LNCaP clone FGC (cell line): ENCODE measurements at places on chromosomes 7 and 10.
A peak's percentile ranks its signal among the peaks of the same experiment; 100 is the strongest.

DNA sequence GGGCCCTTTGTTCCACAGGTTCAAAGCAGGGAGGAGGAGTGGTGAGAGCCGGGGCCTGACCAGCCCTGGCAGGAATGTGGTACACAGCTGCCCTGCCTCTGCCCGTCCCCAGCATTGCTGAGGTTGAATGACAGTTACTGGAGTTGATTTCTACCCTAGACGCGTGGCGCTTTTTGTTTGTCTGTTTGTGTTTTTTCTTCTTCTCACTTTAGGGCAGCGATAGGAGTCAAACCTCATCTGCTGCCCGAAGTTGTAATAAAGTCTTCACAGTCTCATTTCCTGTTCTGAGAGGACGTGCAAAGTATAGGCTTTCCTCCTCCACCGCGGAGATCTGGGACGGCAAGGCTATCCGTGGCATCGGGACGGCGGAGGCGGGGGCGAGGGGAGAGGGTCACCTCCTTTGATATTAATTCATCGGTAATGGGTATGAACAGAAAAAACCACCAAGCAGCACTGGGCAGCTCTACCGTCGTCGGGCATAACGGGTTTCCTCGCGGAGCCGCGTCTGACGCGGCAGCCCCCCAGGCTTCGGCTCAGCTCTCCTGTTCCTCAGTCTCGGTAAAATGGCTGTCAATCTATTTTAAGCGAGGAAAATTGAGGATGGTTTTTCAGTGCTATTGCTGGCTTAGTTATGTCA, 160.8 kb downstream of the LRMDA start:
- no peak for DNase-seq

DNA sequence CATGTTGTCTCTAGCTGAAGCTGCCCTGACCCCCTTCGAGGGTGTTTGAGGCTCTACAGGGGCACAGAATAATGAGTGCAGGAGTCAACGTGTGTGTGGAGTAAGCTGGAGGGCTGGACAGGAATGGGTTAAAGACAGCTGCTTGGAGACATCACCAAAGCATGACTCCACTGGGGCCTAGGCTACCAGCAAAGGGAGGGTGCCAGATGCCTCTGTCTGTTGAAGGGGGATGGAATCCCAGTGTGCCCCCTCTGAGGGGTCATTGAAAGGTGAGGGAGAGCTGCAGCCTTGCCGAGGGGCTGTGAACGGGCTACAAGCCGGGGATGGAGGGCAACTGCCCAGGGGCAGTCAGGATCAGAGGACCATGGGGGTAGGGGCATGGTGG, 51.7 kb upstream of the PODXL start:
- no peak for DNase-seq

- no peak for DNase-seq
Measured at GRCh38 chr10:88616250-88616977, 29.9 kb downstream of the LIPJ start.

- DNase-seq: no peak
Measured at GRCh38 chr7:150400788-150401423, 21.8 kb downstream of the ZNF775 start.

- DNase-seq: no peak
Measured at GRCh38 chr10:67036808-67037207, 111.0 kb downstream of the LRRTM3 start.

DNA sequence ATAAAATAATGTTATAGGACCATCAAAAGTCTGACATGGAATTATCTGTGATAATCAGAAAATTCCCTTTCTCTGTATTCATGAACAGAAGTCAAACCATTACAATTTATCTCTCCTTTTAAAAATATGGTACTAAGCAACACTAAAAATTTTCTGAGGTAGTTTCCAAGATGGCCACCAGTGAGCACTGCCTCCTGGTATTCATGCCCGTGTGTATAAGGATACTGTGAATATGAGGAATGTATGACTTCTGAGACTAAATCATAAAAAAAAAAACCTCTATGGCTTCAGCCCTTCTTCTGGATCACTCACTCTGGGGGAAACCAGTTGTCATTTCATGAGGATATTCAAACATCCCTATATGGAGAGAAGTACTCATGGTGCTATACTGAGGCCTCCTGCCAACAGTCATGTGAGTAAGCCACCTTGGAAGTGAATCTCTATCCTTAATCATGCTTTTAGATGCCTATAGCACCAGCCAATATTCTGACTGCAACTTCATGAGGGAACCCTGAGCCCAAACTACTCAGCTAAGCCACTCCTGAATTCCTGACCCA, 41.1 kb downstream of the SIRT1 start:
- no peak for DNase-seq

GRCh38 chr10:72875250-72876055, 18.1 kb upstream of the OIT3 start:
- DNase-seq: peak; percentile 43

GRCh38 chr10:117457071-117457810, 82.0 kb upstream of the PDZD8 start:
- no peak for DNase-seq

DNA sequence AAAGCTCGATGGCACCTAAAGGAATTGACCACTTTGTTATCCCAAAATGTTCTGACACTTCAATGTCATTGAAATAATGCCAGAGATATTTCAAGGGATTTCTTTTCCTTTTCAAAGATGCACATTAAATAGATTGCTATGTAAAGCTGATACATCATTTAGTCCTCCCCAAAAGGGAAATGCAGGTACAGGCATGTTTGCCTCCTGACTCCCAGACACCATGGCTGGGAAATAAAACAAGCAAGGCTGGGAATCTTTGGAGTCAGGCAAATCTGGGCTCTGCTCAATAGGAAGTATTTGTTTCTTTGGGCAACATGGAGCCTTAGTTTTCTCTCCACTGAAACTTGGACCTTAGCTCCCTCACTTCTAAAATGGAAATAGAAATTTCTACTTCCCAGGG, 230.8 kb upstream of the LRRTM3 start:
- no peak for DNase-seq

- no peak for DNase-seq
Measured at GRCh38 chr10:51522858-51523257, 176.5 kb downstream of the CSTF2T start.

GRCh38 chr10:130246113-130246512, 109.9 kb downstream of the GLRX3 start:
- no peak for DNase-seq

DNA sequence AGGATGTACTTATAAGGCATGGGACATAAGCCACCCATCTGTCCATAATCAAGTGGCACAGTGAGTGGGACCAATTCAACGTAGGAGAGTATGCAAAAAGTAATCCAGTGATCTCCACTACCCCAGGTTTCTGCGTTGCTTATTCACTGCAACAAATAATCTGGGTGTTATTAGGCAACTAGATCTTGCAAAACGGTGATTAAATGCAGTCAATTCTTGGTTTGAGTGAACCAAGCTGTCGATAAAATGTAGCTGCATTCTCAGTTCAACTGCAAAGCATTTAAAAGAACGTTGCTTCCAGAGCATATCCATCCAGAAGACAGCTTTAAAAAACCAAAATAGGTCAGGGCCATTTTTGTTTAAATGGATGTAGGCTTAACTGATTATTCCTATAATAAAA, 5.0 kb downstream of the LSMEM1 start:
- no peak for DNase-seq

GRCh38 chr10:98950106-98950505, 285.5 kb downstream of the HPSE2 start:
- DNase-seq: no peak

- no peak for DNase-seq
Measured at GRCh38 chr7:5334671-5335070, 51.9 kb downstream of the SLC29A4 start.

DNA sequence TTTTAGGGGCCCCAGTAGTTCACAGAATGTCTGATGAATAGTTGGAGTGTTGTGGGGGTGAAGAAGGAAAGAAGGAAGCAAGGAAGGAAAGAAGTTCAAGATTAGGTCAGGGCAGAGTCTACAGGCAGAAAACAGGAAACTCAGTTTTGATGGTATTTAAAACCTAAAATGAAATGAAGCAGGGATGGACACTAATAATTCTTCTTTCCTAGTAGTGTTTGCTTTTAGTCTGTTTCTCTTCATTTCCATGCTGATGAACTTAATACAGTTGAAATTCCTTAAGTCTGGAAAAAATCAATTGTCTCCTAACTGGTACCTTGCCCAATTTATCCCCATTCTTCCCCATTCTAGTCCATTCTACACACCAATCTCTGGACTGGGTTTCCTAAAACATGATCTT, 59.0 kb upstream of the GSAP start:
- no peak for DNase-seq

- no peak for DNase-seq
Measured at GRCh38 chr7:39539816-39540215, 26.4 kb upstream of the YAE1 start.

- no peak for DNase-seq
Measured at GRCh38 chr10:24873281-24873683, 79.1 kb downstream of the PRTFDC1 start.

GRCh38 chr7:27955011-27955410, 215.0 kb downstream of the TAX1BP1 start:
- DNase-seq: no peak

- DNase-seq: no peak
Measured at GRCh38 chr7:90592033-90592432, 4.1 kb upstream of the CDK14 start.

- DNase-seq: no peak
Measured at GRCh38 chr10:113259576-113260226, 293.2 kb upstream of the HABP2 start.

DNA sequence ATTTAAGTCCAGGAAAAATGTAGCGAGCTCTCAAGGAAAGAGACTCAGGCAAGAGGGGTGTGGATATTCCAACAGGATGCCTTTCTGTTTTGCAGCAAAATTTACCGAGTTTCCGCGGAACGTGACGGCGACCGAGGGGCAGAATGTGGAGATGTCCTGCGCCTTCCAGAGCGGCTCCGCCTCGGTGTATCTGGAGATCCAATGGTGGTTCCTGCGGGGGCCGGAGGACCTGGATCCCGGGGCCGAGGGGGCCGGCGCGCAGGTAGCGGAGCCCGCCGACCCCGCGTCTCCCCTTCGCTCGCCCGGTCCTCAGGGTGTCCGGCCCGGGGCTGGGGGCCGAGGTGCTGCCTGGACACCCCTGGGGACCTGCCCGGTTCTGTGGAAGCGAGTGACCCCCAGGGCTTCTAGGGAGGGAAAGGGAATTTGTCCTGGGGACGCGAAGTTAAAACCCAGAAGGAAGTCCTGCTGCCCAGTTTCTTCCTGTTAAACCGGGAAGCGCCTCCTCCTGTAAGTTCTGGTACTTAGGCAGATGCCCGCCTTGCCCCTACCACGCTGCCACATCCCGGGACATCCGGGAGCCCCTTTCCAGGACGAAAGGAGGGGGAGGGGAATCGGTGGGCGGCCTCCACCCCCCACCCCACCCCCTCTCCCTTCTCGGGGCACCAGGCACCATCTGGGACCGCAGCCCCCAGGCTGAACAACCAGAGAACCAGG, 2.5 kb downstream of the VSTM2A start:
- no peak for DNase-seq

DNA sequence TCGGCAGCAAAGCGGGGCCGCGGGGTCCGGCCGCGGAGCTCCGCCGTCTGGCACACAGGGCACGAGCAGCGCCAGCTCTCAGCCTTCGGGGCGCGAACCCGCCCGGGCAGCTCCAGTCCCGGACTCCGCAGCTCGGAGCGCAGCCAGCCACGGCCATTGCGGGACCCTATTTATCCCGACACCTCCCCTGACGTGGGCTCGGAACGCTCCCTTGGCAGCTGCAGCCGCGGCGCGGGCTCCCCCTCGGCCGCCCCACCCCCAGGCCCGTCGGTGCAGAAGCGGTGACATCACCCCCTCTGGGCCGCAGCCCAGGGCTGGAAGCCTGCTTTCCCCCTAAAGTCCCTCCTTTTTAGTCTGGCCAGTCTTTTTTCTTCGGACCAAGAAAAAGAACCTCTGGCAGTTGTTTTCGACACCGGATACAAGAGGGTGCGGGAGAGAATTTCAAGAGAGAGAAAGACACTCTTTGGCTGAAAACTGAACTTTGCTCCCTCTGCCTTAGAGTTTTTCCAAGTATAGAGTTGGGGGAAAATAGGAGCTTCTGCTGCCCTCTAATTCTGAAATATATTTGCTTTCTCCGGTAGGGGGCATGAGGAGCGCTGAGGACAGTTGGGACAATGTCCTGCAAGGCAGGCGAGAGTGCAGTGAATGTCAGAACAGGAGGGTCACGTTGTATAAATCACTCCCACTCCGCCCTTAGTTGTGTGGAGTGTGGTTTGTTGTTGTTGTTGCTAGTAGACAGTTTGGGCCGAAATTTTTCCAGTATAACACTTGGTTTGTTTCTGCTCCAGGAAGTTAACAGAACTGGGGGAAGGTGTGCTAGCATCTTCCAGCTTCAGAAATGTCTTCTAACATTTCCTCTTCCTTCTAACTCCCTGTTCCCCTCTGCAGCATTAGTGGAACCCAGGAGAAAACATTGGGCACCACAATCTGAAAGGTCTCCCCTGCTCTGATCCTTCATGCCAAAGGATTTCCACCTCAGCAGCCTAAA, at the start of gene SFRP4:
SFRP4 (minus strand) TSS at position 145 of the 988 bp plus-strand sequence. CDS start 280 bp downstream, outside the sequence.
- no peak for DNase-seq

DNA sequence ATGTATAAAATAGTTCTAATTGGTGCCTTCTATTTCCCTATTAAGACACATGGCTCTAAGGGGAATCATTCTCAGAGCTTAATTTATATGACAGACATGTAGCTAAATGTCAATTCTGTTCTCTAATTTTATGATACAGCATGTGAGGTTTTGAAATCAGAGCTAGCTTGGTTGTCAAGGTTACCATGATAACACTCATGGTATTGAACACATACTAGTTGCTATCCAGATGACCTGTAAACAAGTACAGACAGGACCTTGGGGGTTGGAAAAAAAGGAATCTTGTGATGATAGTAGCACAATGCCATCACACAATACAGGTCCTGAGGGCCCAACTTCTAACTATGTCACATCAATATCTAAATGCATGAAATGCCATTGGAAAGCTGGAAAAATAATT, 49.2 kb downstream of the RHOBTB1 start:
- no peak for DNase-seq

DNA sequence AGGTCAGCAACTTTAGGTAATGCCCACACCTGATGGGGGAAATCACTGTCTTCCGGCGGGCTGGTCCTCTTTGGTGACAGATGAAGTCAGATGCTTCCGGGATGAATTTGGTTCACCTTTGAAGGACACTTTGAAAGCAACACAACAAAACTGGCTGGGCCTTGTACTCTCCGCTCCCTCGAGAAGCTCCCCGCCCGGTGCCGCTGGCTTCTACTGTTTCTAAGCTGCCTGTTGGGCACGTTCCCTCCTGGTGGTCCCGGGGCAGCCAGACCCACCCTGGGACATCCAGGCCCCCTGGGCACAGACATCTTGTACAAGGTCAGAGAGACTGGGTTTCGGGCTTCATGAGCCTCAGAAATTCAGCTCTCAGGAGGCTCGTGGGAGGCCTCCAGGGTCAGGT, 452.3 kb downstream of the DNAJB6 start:
- DNase-seq: no peak

- DNase-seq: no peak
Measured at GRCh38 chr10:93893646-93894515, at the start of gene SLC35G1. Gene SLC35G1 (plus strand): TSS chr10:93893978. CDS start chr10:93894034, 56 bp downstream.

- DNase-seq: no peak
Measured at GRCh38 chr7:22356010-22356691, 803 bp downstream of the RAPGEF5 start.
